Ammon's horn (tissue), 1 donor: ENCODE measurements at places on chromosomes 7 and 10.

GRCh38 chr7:29748286-29749099, 57.8 kb upstream of the WIPF3 start:
- DNase-seq = peak; percentile 72

DNA sequence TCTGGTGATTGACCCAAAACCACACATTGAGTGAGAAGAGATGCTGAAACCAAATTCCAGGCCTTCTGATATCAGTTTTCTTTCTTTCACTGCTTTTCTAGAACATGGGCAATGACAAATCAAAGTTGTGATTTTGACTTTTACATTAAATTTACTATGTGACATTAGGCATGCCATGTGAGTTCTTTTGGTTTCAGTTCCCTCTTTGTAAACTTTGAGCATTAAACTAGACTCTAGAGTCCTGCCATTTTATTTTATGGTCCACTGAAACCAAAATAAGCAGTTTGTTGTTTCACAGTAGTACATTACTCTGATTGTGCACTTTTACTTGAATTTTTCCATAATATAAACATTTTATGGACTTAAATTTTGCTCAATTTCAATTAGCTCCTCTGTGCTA, 381.1 kb upstream of the SEMA3D start:
- DNase-seq = no peak

- no peak for DNase-seq
These were observed 56.2 kb downstream of the XPNPEP1 start for GRCh38 chr10:109866995-109867635.

DNA sequence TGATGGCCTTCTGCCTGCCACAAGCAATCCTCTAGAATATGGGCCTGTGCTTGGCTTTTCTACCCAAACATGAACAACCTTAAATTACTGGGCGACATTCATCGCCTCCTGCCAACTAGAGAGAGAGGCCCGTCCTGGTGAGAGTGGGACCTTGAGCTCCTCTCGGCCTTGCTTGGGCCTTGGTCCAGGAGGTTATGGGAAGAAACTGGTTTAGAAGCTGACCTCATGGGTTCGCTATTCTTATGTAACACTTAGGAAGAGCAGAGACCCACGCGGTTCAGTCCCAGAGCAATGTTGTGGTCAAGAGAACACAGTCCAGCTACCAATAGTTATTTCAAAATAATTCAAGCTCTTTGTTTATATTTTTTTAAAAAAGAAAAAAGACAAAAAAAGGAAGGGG, 176.3 kb upstream of the ZNF32 start:
- no peak for DNase-seq

DNA sequence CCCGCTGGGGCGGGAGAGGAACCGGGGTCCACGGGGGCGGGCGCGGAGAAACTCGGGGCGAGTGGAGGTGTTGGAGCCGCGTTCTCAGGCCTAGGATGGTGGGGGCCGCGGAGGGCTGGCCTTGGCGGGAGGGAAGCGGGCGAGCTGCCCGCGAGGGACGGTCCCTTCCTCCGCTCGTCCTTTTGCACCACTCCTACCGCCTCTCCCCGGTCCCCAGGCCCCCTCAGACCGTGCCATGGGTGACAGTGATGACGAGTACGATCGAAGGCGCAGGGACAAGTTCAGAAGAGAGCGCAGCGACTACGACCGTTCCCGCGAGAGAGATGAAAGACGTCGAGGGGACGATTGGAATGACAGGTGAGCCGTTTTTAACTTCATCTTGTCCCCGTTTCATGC, 451 bp downstream of the SRRT start:
- no peak for DNase-seq

- peak; percentile 63 for DNase-seq
These were observed 48.4 kb upstream of the PODXL start for GRCh38 chr7:131604841-131605279.

DNA sequence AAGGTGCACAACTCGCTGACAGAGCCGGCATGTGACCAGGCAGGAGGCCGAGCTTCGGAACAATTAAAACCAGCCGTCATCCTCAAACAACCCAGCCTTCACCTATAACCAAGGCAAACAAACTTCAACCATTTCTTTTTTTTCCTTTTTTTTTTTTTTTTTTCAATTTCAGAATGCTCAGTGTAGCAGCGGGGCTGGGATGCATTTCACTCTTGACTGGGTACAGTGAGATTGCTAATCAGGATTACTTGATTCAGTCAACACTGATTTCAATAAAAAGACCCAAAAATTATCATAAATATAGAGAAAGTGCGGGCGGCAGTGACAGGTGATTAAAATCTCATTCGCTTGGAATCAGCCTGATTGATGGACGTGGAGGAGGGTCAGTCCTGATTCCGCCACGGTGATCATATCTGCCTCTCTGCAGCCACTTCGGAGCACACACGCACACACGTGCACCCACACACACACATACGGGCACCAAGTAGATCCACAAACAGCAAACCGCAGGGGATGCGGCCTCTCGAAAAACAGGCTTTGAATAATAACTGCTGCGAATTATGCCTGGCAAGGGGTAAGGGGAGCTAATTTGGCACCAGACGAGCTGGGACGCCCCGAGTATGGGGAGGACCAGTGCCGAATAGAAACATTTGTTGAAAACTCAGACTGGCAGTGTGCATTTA, 31.2 kb downstream of the EBF3 start:
- DNase-seq = no peak

DNA sequence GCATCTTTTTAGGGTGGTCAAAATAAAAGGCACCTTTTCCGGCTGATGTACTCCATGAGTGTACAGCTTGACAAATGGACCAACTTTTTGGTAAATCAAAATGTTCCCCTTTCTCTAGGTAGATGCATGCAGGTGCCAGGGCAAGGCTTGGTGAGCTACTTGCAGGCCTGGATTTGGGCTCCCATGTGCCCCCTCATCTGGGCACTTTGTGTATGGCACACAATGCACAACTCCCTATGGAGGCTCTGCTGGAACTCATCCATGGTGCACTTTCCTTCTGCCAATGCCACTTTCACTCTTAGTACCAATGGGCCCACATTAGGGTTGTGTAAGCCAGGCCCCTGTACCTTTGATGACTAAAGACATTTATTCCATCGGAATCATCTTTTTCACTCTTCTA, 300.8 kb downstream of the SDHAF3 start:
- DNase-seq = no peak

GRCh38 chr10:71769279-71769823, 4.0 kb downstream of the VSIR start:
- DNase-seq = no peak

DNA sequence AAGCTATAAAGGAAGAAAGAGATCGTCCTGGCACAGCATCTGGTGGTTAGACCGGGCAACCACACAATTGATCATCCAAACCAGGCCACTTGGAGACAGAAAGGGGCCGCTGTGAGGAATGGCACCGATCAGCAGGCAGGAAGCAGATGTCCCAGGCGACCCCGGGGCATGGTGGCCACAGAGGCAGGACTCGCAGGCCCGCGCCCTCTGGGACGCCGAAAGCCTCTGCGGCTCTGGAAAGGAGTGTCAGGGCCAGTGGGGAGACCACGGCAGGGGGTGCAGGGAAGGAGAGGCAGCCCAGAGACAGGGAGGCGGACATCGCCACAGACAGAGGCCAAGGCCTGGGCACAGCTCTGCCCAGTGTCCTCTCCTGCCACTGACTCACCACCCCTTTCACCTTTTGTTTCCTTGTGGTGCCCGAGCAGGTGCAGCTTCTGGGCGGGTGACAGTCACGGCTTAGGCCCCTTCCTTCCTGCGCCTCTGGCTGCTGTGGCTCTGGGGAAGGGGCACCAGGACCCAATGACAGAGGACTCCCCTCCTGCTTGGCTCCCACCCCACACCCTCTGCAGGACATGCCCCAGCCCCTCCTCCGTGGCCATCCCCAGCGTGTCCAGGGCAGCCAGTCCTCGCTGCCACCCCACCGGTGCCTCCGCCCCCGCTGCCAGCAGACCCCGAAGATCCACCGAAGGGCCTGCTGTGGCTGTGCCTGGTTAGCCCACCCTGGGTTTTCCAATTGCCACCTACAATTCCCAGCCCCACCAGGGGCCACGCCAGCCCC, 10.9 kb downstream of the STK32C start:
- DNase-seq = no peak

DNA sequence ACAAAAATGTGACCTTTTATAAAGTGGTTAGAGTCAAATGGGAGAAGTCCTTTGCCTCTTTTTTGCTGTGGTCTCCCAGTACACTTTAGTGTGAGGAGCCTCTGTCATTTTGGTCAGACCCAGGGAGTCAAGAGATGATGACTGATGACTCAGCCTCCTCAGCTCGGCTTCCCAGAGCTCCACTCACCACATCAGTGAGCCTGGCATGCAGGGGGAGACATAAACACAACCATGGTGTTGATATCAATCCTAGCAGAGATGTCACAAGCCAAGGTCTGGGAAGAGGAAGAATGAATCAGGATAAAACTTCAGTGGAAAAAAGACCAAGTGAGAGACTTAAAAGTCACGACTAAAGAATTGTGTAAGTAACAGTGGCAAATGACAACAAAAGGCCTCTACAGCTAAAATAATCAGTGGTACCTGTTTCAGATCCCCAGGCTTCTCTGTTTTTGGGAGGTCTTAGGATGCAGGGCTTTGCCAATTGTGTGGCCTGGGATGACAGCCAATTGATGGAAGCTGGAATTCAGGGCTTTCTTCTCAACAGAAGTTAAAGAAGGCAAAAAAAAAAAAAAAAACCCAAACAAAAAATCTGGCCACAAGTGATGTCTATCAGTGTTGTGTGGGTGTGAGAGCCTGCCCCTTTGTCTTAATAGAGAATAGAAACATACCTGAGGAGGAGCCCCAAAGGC, 50.2 kb downstream of the TFAM start:
- DNase-seq = no peak

DNA sequence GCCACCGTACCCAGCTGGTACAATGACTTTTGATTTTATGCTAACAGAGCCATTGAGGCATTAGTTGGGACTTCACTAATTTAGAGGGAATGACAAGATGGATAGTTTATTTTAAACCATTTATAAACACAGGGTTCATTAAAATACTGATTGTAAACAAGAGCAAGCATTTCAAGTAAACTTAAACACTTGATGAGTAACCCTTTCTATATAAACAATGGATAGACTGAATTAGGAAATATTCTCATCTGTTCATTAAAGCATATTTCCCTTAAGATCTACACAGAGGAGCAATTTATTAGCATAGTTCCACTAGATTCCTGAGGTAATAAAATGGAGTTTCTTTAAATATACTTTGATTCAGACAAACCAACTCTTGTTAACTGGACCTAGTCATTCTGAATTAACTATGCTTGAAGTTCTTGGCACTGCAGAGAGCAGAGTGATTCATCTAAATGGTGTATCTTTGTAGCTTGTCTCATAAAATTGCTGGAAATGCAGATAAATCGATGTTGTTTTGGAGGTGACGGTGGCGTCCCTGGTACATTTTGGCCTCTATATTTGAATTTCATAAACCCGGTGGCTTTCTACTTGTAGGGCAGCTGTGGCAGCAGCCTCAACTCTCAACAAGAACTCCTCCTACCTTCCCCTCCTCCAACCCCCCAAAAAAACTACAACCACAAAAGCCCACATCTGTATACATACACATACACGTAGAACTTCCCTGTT, 15.4 kb upstream of the VDAC2 start:
- no peak for DNase-seq

- DNase-seq = no peak
These were observed 186.0 kb upstream of the PRPS1L1 start for GRCh38 chr7:18213652-18214051.

- DNase-seq = no peak
These were observed 23.0 kb upstream of the YWHAG start for GRCh38 chr7:76381814-76382213.

DNA sequence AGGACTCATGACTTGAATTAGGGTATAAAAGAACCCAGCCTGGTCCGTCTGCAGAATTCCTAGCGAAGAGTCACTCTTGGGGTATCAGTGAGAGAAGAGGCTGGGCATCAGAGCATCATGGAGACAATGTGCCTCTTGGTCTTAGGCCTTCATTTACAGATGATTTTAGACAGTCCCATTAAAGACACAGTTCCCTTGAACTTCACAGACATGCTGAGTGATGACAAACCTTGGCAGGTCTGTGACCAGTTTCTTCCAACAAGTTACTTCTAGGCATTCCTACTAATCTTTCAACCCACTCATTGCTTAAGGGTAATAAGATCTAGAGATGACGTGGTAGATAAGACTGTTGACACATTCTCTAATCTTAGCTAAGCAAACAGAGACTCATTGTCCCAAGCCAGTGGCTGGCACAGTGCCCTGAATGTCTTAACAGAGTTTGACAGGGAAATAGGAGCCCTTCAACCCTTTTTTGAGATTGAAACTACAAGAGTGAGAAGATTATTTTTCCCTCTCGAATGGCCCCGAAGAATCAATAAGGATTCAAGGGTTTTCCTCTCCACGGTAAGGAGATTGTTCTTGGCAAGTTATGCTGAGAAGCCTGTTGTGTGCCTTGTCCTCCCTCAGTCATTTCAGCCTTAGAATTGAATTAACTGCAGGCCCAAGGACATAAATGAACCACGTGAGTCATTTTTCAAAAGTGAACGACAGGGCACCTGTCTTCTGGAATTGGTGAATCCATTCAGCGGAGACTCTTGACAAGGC, 281.1 kb downstream of the CCDC3 start:
- peak; percentile 48 for DNase-seq

GRCh38 chr7:110421490-110422241, 669.3 kb upstream of the LRRN3 start:
- no peak for DNase-seq

- DNase-seq = no peak
These were observed 60.8 kb downstream of the NPSR1 start for GRCh38 chr7:34718867-34719266.

GRCh38 chr10:87744606-87745005, 73.4 kb downstream of the ATAD1 start:
- DNase-seq = no peak

DNA sequence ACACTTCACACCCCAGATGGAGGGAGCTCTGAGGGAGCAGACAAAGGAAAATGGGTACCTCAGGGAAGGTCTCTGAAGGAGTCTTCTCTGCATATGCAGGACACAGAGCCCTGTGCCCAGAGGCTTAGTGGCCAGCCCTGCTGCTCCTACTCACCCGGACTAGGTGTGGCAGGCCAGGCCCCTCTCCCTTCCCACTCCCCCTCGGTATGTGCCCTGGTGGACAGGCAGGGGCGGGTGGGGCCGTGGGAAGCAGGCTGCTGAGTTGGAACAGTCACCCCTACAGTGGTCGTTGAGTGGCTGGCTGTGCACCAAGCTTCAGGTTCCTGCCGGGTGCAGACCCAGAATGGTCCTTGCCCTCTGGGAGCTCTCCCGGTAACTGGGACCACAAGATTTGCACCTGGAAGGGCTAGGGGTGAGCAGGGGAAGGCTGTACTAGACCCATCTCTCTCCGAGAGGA, 68.6 kb downstream of the ZMIZ1 start:
- DNase-seq = no peak

GRCh38 chr10:4086131-4086898, 301.3 kb upstream of the KLF6 start:
- no peak for DNase-seq

DNA sequence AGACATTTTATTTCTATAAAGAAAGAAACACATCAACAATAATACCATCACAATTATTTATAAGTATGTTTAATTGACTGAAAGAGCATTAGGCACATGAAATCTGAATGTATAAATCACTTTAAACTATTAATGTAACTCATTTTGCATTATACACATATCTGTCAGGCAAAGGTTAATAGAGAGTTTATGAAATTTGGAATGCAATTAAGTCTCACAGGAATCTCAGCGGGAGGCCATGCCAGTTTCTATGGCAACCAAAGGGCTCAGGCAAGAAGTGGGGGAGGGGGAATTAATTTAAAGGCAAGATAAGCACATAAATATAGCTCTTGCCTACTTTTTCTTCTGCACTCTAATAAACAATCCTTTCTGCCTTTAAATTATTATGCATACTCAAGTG, 152.6 kb downstream of the SLC16A9 start:
- no peak for DNase-seq
